ENCODE measurements at places on chromosomes 7 and 10.

DNA sequence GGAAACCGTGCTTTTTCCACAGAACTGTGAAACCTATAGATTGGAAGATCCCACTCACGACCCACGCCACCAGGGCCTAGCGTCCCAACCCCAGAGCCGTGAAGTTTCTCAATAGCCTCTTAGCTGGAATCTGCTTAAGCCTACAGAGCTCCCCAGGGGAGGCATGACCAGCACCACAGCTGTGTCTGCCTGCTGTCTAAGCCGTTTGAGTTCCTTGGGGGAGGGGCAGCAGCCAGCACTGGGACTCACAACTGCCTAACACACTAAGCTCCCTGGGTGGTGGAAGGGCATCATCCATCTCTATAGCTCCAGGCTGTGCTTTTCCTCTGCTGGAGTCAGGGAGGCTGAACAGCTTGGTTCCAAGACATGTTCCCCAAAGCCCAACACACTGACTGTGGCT is 26.0 kb upstream of the TMEM140 start:
- DNase-seq, result no peak
- peaks cover 2% of the 10 kb centered on the region for H3K36me3 ChIP-seq
- no peak overlapping the region for H3K4me3 ChIP-seq
- peaks cover 12% of the 10 kb centered on the region for H3K27me3 ChIP-seq
- H3K4me1 ChIP-seq, result peaks cover 24% of the 10 kb centered on the region

- no peak overlapping the region for H3K27ac ChIP-seq
- H3K36me3 ChIP-seq, result no peaks in the 10 kb centered on the region
- no peaks in the 10 kb centered on the region for H3K4me1 ChIP-seq
- H3K4me3 ChIP-seq, result no peak overlapping the region
These were observed 739.1 kb downstream of the MAGI2 start for GRCh38 chr7:78714356-78714755.

DNA sequence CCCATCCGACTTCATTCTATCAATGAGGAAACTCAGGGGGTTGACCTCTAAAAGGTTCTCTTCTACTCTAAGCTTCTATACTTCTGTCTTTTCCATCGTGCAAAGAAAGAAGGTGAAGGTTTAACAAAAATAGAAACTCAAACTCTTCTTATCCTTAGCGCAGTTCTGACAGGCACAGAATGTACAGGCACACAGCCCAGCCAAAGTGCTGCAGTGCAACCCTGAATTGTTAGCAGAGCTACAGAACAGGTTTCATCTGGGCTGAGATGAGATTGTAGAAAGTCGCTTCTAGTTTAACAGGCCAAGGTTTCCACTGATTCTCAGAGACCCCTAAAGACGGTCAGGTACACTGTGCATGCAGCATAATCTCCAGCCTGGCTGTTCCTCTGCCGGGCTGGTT is 79.3 kb upstream of the AFAP1L2 start:
- H3K36me3 ChIP-seq, result peaks cover 20% of the 10 kb centered on the region
- H3K4me1 ChIP-seq, result peaks cover 15% of the 10 kb centered on the region
- H3K4me3 ChIP-seq, result no peak overlapping the region
- no peak for DNase-seq
- H3K27ac ChIP-seq, result no peak overlapping the region

DNA sequence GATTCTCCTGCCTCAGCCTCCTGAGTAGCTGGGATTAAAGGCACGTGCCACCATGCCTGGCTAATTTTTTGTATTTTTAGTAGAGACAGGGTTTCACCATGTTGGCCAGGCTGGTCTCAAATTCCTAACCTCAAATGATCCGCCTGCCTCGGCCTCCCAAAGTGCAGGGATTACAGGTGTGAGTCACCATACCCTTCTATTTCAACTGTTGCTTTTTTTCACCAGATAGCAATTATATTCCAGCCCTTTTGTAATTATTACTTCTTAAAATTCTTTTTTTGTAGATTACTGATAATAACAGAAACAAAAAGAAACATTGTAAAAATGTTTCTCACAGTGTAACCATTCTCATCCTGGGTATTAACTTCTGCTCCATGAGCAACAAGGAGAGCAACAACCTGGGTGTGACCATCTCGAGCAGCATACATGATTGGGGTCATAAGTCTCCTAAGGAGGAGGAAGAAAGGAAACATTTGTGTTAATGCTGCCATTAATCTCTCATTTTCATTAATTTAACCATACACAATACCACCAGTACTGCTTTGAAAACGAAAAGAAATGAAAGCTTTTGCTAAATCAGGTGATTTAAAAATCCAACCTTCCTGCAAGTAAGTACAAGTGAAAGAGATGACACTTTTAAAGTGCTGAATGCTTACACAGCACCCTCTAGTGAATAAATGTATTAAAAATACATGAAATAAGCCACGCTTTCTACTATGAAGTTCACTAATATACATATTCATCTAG is 41.8 kb downstream of the ASZ1 start:
- no peaks in the 10 kb centered on the region for H3K4me1 ChIP-seq
- H3K27ac ChIP-seq, result no peak overlapping the region
- no peak for DNase-seq
- no peaks in the 10 kb centered on the region for H3K27me3 ChIP-seq
- H3K4me3 ChIP-seq, result no peak overlapping the region

GRCh38 chr10:99930731-99931550 is 78.8 kb downstream of the DNMBP start:
- H3K4me1 ChIP-seq, result no peaks in the 10 kb centered on the region
- no peak overlapping the region for H3K4me3 ChIP-seq
- H3K27ac ChIP-seq, result no peak overlapping the region
- peaks cover 1% of the 10 kb centered on the region for H3K36me3 ChIP-seq
- no peaks in the 10 kb centered on the region for H3K27me3 ChIP-seq

GRCh38 chr7:47376991-47377616 is 204.8 kb downstream of the TNS3 start:
- no peaks in the 10 kb centered on the region for H3K27me3 ChIP-seq
- H3K4me3 ChIP-seq, result no peak overlapping the region
- no peaks in the 10 kb centered on the region for H3K36me3 ChIP-seq
- no peak overlapping the region for H3K27ac ChIP-seq

DNA sequence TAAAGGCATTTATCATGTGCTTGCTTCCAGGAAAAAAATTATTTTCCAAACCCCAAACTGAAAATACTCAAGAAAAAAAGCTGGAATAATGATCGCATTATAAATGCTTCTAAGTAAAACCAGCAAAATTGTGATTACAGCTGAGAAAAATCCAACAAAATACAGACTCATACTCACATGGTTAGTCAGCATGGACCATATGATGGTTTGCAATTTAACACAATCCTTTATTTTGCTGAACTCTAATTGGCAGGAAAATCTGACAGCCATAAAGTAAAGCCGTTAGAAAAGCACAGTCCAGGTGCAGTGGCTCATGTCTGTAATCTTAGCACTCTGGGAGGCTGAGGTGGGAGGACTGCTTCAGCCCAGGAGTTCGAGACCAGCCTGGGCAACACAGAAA is 59.6 kb downstream of the BRI3 start:
- peaks cover 14% of the 10 kb centered on the region for H3K27me3 ChIP-seq
- no peak for DNase-seq

DNA sequence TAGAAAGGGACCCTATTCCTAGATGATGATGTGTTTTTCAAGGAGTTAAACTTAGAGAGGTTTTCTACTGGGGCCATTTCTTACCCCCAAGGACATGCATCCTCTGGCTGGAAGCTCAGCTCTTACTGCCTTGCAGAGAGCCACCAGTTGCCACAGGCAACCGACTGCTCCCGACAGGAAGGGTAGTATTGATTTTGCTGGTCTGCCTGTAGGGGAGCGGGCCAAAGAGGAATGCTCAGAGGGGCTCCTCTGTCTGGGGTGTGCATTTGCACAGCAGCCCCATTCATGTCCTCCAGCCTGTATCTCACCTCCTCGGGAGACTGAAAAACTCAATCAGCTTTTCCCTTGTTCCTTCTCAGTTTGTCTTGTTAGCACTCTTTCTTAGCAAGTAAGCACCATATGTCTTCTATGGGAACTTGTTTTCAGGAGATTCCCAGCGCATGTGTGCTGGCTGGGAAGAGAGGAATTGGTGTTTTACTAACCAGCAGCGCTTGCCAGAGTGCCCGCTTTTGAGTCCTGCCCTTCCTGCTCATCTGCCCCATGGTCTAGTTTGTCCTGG is 739.0 kb upstream of the GALNT17 start:
- no peak for DNase-seq
- H3K4me1 ChIP-seq, result no peaks in the 10 kb centered on the region
- H3K27me3 ChIP-seq, result no peaks in the 10 kb centered on the region
- no peaks in the 10 kb centered on the region for H3K36me3 ChIP-seq
- H3K4me3 ChIP-seq, result no peak overlapping the region

GRCh38 chr10:58968389-58968755 is 208.1 kb upstream of the PHYHIPL start:
- DNase-seq, result no peak
- H3K4me3 ChIP-seq, result no peak overlapping the region
- peaks cover 10% of the 10 kb centered on the region for H3K27me3 ChIP-seq
- H3K36me3 ChIP-seq, result no peaks in the 10 kb centered on the region
- H3K4me1 ChIP-seq, result no peaks in the 10 kb centered on the region
